H1 (cell line): ENCODE measurements at places on chromosomes 7 and 10.

GRCh38 chr10:75660823-75661222 lies 229.4 kb downstream of the LRMDA start:
- no peak for DNase-seq

- no peak for DNase-seq
Measured at GRCh38 chr10:97836446-97836845, 13.2 kb upstream of the GOLGA7B start.

DNA sequence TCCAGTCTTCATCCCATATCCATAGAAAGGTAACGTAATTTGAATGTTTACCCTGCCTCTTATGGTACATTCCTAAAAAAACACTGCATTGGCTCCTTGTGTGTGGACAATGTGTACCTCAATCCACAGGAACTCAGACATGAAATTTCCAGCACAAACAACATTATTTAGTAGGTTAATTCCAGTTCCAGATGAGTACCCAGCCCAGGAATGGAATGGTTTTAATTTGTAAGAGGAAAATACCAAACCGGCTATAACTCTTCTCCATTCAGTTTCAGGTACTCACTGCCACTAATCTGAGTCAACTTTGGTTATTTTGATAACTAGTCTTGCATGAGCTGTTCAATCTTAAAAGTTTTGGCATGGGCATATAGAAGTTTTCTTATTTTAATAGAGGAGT lies 39.0 kb downstream of the TFPI2 start:
- DNase-seq: no peak

- no peak for DNase-seq
Measured at GRCh38 chr10:29648983-29649268, 14.2 kb upstream of the SVIL start.

DNA sequence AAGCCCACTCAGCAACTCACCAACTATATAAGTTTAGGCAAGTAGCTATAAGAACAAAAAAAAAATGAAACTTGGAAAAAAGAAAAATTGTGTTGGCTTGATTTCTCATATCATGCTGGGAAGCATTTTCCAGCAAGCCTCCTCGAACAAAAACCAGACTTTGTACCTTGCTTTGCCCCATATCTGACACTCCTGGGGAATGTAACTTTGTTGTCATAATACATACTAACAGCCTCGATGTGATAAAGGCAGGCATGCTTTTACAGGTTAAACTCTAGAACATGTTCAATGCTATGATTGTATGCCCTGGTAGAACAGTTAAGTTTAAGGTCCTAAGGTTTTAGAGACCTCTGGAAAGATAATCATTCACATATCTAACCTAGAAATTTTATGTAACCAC lies 11.6 kb downstream of the CFAP43 start:
- no peak for DNase-seq

DNA sequence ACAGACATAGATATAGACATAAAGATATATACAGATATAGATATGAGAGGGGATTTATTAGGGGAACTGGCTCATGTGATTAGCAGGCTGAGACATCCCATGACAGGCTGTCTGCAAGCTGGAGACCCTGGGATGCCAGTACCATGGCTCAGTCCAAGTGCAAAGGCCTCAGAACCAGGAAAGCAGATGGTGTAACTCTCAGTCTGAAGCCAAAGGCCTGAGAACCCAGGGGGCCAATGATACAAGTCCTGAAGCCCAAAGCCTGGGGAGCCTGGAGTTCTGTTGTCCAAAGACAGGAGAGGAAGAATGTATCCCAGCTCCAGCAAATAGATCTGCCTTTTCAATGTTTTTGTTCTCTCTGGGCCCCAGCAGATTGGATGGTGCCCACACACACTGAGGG lies 5.5 kb downstream of the NCOA4 start:
- DNase-seq: no peak

- DNase-seq: no peak
Measured at GRCh38 chr7:48046458-48046857, 11.1 kb downstream of the C7orf57 start.

DNA sequence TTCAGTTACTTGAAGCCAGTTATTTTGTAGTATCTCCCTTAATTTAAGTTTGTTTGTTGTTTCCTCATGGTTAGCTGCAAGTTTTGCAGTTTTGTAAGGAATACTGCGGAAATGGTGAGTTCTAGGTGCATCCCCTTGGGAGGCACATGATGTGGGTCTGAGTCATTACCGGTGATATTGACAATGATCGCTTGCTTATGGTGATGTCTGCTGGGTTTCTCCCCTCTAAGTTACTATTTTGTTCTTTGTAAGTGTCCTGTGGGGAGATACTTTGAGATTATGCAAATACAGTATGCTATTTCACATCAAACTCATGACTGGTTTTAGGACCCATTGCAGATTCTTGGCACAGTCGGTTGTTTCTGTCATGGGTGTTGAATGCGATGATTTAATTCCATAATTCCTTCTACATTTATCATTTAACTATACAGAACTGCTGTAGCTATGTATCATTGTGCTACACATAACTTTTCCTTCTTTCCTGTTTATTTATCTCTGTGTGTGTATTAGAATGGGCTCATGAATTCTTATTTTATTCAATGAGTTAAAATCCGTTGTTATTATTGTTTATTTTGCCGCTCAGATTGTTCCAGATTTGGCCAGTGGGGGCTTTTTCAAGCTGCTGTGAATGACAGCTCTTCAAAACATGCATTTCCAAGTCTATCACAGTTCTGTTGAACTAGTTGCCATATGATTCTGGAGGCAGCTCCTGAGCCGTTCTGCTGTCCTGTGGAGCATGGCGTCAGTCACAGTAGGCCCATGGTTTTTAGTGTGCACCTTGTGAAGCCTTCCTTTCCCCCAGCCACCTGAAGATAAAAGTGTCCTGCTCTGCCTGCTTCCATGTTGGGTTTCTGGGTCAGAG lies 18.4 kb downstream of the TSPAN14 start:
- DNase-seq: no peak

DNA sequence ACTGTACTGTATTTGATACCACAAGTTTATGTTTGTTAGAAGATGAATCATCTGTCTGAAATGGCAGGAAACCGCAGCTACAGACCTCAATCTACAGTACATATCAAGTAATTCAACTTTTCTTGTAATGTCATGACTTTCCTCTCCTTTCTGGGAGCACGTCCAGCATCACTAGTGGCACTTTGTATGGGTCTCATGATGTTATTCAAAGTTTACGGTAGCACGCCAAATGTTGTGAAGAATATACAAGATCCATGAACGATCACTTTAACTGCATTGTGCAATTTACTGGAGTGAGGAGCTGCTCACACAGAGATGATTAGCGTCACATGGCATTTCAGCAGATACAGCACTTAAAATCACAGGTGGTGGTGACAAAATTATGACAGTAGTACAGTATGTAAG lies 257.8 kb upstream of the GNAI1 start:
- no peak for DNase-seq

DNA sequence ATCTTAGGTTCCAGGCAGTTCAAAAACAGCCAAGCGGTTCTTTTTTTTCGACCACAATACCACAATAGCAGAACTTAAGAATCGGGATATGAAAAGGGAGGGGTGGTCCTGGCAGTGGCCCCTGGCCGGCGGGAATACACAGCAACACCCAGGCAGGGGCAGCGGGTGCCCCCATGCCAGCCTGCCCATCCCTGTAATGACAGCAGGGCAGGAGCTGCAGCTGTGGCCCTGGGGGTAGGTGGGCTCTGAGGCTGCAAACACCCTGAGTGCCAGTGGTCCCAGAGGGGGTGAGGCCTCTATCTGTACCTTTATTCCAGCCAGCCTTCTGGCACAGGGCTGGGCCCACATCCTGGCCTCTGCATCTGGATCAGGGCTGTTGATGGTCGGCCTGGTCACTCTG lies 247.4 kb downstream of the SEMA3D start:
- DNase-seq: no peak

- DNase-seq: no peak
Measured at GRCh38 chr7:131042269-131043160, 285.2 kb upstream of the MKLN1 start.
